ENCODE measurements at places on chromosomes 13 and 19. TPM values are rescaled to one million over a fixed set of nuclear protein-coding genes. Genes with fewer than 3 reads are reported as not detected.
A peak's percentile ranks its signal among the peaks of the same experiment; 100 is the strongest.

The APOC4 gene
- not detected for polyA plus RNA-seq

GRCh38 chr19:46374536-46375475 is 27.9 kb downstream of the PPP5C start:
- no peak for DNase-seq

The IGFL4 gene
- polyA plus RNA-seq: not detected

DNA sequence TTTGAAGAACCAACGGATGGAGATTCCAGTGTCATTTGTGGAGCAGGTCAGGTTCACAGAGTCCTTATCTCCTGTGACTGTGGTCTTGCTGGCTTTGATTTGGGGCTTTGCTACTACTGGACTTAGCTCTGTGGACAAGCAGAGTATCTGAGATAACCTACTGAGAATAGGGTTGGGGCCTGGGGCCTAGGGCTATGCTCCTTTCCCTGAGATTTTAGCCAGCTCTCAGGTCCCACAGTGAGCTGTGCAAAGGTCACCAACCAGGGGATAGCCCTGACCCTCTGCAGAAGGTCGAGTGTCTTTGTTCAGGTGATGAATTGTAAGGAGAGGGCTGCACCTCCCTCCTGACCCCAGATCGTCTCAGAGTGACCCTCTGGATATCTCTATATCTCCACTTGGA is 9.2 kb downstream of the CEACAM1 start:
- no peak for DNase-seq

- DNase-seq: no peak
These were observed 82.3 kb upstream of the PDCD5 start for GRCh38 chr19:32498648-32499200.

The KLHL1 gene
- polyA plus RNA-seq: not detected

The TRIP10 gene
- polyA plus RNA-seq: 261 TPM

- no peak for DNase-seq
These were observed 10.8 kb downstream of the TRPM4 start for GRCh38 chr19:49168421-49168820.

DNA sequence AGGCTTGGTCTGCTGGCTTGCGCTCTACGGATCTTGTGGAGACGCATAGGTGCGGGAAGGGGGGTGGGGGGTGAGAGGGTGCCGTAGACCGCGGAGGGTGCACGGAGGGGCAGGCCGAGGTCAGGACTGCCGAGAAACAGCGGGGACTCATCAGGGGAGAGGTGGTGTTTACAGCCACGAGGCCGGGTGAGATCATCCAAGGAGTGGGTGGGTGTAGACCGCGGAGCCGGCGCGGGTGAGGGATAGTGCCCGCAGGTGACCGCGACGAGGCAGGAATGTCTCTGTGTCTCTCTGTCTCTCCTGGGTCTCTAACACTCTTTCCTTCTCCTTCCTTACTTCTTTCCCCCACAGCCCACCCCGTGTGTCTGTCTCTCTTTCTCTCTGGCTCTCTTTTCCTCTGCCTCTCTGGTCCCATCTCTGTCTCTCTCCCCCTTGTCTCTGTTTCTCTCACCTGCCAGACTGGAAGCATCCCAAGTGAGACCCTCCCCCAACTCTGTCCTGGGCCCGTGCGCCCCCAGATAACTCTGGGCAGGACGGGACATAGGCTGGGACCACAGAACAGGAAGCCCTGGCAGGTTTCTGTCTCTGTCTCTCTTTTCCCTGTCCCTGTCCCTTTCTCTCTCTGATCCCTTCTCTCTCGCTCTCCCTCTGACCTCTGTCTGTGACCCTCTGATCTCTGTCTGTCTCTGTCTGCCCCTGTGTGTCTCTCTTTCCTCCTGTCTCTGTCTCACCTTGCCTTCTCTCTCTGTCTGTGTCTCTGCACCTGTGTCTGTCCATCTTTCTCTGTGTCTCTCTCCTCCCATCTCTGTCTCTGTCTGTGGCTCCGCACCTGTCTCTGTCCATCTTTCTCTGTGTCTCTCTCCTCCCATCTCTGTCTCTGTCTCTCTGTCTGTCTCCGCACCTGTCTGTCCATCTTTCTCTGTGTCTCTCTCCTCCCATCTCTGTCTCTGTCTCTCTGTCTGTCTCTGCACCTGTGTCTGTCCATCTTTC is 1.8 kb upstream of the KLK4 start:
- DNase-seq: no peak

DNA sequence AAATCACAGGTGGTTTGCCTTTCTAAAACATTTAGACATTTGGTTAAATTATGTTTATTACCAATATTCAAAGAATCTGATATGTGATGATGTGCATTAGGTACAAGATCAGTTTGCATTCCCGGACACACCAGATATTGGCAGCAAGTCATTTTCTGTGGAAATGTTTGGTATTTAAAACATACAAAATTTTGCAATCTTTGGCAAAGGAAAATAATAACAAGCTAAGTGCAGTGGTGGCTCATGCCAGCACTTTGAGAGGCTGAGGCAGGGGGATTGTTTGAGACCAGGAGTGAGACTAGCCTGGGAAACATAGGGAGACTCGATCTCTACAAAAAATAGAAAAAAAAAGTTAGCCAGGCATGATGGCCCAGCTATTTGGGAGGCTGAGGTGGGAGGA is 29.1 kb upstream of the TSC22D1 start:
- DNase-seq: no peak

- no peak for DNase-seq
These were observed 8.6 kb downstream of the AKAP11 start for GRCh38 chr13:42280537-42280936.

The NMRK2 gene
- polyA plus RNA-seq: 0.18 TPM

GRCh38 chr13:84445776-84446175 is 563.5 kb upstream of the SLITRK1 start:
- DNase-seq: no peak

DNA sequence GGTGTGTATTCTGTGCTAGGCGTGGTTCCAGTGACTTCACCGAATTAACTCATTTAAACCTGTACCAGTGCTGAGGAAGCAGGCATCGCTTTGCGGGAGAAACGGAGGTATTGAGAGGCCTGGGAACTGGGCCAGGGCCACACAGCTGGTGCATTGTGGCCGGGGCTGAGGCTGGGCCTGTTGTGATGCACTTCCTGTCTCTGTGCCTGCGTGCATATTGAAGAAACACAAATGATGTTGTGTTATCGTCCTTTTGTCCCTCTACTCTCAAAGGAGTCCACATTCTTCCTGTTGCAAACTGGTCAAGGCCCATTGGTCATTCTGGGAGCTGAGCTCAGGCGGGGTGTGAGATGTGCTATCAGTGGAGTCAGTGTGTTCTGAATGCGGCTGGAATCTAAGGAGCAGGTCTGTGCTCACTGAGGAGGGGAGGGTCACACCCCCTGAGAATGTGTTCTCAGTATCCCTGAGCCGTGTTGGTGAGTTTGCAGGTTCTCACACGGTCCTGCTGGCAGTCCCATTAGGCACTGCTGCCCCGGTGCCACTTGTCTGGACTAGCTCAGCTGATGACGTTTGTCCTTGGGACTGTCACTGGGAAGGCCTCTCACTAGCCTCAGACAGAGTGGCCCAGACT is 62.1 kb downstream of the ARHGEF7 start:
- no peak for DNase-seq

- peak; percentile 80 for DNase-seq
These were observed 5.7 kb upstream of the ATF5 start for GRCh38 chr19:49923055-49924003.

The C19orf85 gene
- not detected for polyA plus RNA-seq
